Ecto neural progenitor cell (in vitro differentiated cells): ENCODE measurements at places on chromosomes 4 and X.

- no peak for DNase-seq
These were observed 328.6 kb upstream of the CLNK start for GRCh38 chr4:11013094-11013664.

DNA sequence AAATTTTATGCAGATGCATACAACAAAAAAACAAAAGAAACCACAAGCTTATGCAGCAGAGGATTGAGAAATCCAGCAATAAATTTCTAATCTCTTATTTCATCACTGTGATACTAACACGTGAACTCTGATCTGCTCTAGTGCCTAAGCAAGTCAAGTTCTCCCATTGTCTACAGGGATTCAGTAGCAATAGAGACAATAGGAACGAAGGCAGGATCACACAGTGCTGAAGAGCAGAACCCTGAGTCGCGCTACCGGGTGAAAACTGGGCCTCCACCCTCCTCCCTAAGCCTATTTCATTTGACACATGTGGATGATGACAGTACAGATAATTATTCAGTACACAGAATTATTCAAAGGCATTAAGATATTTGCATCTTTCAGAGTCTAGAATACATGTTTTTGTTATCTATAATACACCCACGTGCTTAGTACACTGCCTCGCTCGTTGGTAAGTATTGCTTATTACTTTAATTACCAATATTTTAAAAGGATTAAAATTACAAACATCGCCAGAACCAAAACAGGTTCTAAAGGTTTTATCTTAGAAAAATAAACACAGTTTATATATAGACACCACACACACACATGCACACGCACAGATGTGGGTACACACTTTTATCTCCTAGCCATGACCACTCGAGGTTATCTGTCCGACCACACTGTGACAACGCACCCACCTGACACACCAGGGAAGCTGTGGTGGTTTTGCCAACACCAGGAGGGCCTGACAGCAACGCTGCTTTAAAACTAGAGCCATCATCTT, 60.1 kb downstream of the RFC1 start:
- no peak for DNase-seq

DNA sequence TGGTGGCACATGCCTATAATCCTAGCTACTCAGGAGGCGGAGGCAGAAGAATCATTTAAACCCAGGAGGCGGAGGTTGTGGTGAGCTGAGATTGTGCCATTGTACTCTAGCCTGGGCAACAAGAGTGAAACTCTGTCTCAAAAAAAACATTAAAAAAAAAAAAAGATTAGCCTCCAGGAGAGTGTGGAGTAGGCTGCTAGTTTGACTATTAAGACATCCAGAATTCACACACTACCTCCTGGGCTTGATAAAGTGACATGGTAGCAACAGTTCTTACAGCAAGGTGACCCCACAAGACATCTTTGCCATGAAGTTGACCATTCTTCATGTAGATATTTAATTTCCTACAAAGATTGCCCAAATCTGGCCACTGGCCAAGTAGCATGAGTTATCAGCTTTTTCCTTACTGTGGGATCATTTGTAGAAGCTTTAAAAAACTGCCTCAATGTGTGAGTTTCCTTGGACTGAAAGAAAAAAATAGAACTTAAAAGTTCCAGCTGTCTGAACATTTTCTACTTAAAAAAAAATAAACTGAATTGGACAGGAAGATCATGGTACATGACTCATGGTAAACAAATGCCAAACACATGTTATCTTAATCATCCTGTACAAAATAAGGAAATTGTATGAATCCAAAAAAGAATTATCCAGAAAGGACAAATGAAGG, 35.3 kb upstream of the SPRY1 start:
- DNase-seq = no peak

- peak; percentile 77 for DNase-seq
These were observed at the start of gene CLCN4 for GRCh38 chrX:10156199-10157031. Gene CLCN4, plus strand, starts transcription at chrX:10156975. Its CDS starts 28,058 bp downstream, at chrX:10185033.

DNA sequence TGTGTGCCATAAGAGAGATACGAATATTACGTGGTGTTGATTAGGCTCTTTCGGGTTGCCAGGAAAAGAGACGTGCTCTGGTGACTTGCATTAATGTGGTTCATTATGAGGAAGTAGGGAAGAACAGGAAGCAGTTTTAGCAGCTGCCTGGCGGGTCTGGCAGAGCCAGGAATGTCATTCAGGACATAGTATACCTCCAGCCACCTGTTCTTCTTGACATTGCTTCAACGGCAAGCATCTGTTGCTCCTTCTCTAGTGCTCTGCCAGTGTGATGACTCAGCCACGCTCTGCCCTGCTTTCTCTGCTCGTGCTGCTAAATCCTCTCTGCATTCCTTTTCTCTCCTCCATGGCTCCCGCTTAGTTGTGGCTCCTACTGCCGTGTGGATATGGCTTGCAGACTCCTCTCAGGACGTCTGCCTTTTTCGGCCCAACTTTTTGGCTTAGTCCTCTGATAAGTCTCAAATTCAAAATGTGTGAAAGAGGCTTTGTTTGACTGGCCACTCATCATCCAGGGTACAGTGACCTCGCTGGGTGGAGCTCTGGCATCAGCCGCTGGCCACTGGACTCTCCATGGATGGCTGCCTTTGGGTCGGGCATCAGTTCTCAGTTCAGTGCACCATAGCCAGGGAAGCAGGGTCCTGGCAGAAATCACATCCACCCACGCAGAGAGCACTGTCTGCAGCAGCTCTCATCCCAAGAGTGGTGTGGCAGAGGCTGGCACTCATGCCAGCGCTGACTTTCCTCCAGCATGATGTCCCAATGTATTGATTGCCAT, 89.3 kb upstream of the KLF3 start:
- DNase-seq = no peak

- DNase-seq = peak; percentile 70
These were observed 155.2 kb upstream of the GALNT7 start for GRCh38 chr4:173013232-173013930.

DNA sequence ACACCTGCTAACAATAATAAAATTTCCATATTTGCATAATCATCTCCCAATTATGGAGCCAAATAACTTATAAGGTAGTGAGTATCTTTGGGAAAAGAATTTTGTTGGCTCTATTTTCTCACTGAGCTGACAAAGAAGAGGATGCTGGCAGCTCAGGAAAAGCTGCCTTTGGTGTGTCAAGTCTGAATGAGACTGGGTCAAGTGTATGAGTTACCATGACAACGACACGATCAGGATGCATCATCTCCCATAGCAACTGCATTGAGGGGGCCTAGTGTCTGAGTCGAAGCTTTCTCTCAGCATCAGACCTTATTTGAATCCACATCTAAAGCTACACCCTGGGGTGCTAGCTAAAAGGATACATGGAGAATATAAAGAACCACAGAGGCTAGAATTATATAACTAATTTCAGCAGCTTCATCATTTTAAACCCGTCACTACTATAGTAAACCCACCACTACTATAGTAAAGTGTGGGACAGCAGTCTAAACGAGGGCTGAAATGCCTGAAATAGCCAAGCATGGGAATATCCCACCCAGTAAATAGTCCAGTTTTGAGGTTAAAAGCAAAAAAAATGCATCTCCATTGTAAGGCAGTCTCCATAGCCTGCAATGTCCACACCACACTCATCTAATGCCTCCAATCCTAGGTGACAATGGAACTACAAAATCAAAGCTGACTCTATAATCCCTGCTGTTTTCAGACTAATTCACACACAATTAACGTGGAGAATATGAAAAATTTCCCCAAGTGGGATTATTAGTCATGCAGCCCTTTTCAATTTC, 16.0 kb downstream of the GSPT2 start:
- no peak for DNase-seq

GRCh38 chr4:173288296-173288695, 45.9 kb downstream of the HMGB2 start:
- no peak for DNase-seq

- DNase-seq = no peak
These were observed 21.9 kb downstream of the FHIP1A start for GRCh38 chr4:151430740-151431457.

- no peak for DNase-seq
These were observed 68.8 kb upstream of the HGFAC start for GRCh38 chr4:3372933-3373465.

GRCh38 chr4:53119680-53120079, 246.2 kb downstream of the SCFD2 start:
- peak; percentile 55 for DNase-seq

DNA sequence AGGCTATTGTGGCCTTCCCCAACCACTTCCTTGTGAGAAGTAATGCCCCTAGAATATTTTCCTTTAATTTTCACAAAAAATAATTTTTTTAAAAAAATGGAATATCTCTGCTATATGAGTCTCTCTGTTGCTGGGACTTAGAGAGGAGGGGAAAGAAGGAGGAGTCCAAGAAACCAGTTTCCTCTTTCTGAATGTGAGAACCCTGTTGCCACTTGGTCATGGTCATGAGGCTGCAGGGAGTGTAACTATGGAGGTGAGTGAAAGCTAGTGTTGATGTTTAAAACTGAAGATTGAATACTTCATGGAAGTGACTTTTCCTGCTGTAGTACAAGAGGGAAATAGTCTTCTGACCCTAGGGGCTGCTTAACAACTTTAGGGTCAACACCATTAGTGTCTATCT, 20.4 kb downstream of the KIAA1210 start:
- no peak for DNase-seq

- no peak for DNase-seq
These were observed 56.7 kb downstream of the PPP3CA start for GRCh38 chr4:101290654-101291053.

GRCh38 chrX:153029875-153030274, 26.4 kb upstream of the PNMA3 start:
- DNase-seq = no peak

DNA sequence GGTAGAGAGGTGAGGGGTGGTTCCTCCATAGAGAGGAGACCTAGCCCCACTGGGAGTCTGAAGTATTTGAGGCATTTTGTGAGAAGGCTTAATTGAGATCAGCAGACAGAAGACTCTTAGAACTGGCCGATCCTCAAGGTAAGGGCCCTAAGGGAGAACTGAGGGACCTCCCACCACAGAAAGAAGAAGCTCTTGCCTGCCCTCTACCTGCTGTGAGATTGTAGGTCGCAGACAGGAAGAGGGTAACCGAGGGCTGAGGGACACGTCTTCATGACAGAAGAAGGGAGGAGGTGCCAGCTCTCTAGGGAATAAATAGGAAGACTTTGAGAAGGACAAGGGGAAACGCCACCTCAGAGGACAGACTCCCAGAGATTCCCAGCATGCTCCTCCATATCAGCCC, 24.1 kb upstream of the MAGEC1 start:
- no peak for DNase-seq

DNA sequence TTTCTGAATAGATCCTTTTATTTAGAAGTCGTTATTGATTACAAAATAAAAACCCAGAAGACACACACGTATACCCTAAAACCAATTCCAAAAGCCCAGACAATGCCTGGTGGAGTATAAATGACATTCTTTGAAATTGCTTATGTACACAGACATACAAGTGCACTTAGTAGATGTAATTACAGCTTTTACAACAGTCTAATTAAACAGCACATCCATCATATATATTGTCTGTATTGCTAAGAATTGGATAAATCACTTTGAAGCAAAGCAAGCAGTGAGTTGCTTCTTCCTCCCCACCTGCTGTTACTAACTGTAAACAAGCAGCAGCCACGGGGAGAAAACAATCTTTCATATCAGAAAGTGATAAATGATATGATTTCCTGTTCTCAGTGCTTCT, 645.7 kb downstream of the TLL1 start:
- DNase-seq = no peak

- no peak for DNase-seq
These were observed 28.7 kb upstream of the GYPA start for GRCh38 chr4:144169211-144169610.

- DNase-seq = no peak
These were observed 11.4 kb upstream of the TADA2B start for GRCh38 chr4:7031558-7032449.

DNA sequence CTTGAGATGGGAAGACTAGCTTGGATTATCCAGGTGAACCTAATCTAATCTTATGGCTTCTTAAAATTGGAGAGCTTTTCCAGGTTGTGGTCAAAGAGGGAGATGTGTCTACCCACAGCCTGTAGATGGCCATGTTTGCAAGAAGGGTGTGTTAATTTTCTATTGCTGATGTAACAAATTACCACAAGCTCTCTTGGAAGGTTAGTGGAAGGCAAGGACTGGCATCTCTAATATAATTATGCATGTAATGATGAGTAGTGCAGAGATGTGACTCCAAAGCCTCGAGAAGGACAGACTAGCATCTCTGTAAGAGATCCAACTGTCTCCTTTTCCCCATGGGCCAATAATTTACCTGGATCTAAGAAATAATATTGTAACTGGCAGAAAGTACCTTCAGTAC, 3.2 kb upstream of the ADH1B start:
- DNase-seq = no peak

- no peak for DNase-seq
These were observed 84.5 kb downstream of the AASDH start for GRCh38 chr4:56302760-56303159.

GRCh38 chr4:101258883-101259282, 88.4 kb downstream of the PPP3CA start:
- DNase-seq = no peak

DNA sequence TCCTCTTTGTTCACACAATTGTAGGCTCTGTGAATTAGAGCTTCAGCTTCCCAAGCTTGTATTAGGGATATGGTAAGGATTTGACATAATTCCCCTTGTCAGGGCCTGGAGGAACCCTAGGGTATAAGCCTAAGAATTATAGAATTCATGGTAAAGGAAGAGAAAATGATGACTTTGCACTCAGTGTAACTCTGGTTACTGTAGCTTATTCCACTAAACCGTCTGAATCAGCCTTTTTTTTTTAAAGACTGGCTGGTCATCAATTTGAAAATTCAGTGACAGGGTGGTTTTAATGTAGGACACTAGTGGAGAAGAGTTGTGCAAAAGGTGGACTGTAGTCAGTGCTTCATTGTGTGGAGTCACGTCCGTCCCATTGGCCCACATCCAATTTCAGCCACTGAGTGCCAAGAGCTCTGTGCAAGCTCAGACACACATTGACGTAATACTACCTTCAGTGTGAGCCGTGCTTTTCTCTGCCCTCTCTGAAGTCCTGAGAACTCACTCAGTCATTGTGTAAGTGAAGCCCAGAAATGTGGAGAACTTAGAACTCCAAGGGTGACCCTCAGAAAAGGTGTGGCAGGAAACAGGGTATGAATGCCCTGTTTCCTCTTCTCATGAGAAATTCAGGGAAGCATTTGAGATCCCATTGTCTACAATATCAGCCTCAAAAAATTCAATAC, 449.8 kb downstream of the C4orf33 start:
- no peak for DNase-seq

GRCh38 chr4:176610594-176610993, 182.1 kb downstream of the VEGFC start:
- DNase-seq = no peak

GRCh38 chrX:25872786-25873185, 265.4 kb upstream of the MAGEB18 start:
- no peak for DNase-seq

DNA sequence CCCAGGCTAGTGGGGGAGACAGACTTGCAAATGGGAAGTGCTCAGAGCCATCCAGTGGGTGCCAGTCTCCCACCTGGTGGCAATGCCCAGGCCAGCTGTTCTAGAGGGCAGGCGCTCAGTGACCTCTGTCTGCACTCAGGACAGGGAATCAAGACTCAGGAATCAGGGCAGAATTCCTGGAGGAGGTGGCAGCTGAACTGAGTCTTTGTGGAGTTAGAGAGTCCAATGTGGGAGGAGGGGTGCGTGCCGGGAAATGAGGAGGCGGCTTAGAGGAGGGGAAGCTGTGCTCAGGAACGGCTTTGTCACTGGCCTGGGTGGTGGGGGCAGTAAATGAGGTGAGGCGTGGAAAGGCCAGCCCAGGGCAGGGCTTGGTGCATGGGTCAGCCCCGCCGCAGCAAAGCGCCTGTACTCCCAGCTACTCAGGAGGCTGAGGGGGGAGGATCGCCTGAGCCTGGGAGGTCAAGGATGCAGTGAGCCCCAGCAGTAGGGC, 31.3 kb upstream of the SORCS2 start:
- peak; percentile 50 for DNase-seq
